OCI-LY7 (cell line): ENCODE measurements at places on chromosomes 5 and 9.

DNA sequence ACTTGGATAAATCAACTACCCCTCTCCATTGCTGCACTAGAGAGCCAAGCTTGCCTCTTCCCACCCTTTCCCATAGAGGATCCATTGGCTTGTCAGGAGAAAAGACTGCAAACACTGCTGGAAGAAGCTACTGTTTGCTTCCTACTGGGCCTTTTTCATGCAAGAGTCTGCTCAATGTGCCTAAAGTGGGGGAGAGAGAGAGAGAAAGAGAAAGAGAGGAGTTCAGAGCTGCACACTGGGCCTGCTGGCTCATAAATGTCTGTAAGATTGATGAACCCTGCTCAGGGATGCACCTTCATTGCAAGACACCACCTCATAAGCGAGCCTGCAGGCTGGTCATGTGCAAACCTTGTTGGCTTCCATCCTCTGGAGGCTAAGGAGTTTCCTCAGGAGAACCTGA is 269.4 kb downstream of the ZNF608 start:
- DNase-seq, result no peak

- no peak for DNase-seq
These were observed 12.3 kb upstream of the IPPK start for GRCh38 chr9:92682269-92682668.

GRCh38 chr9:125810161-125810560 is 63.0 kb downstream of the PBX3 start:
- DNase-seq, result no peak

DNA sequence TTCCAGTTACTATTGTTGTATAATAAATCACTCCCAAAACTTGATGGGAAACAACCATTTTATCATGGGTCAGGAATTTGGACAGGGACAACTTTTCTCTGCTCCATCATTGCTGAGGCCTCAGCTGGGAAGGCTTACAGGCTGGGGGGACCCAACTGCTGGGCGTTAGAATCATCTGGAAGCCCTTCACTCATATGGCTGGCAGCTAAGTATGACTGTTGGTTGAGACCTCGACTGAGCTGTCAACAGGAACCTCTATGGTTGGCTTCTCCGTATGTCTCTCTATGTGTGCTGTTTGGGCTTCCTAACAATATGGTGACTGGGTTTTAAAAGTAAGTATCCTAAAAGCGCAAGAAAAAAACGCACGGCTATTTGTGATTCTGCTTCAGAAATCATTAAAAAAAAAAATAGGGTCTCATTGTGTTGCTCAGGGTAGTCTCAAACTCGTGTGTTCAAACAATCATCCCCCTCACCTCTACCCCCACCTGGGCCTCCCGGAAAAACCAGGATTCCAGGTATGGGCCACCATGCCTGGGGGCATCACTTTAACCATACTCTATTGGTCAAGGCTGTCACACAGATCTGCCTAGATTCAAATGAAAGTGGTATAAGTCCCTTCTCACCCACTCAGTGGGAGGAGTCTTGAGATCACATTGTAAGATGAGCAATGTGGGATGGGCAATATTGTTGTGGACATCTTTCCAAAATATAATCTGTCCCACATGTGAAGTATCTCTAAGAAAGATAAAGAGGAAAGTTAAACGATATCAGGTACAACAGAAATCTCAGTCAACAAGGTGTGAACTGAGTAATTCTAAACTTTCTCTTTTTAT is 15.2 kb downstream of the FNBP1 start:
- no peak for DNase-seq

DNA sequence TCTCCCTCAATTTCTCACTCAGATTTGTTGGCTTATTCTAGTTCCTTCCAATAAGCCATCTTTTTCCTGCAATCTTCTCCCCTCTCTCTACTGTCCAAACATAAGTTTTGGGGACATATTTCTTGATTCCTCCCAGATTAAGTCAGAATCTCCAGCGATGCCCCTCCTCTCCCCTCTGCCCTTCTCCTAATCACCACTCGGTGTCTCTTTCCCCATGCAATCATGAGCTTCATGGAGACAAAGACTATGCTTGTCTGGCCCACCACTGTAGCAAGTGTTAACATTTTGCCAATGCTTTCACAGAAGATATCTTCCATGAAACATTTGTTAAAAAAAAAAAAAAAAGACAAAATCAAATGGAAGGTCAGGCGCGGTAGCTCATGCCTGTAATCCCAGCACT is 42.4 kb downstream of the PDE6A start:
- no peak for DNase-seq

GRCh38 chr9:21121079-21121478 is 20.6 kb downstream of the IFNW1 start:
- no peak for DNase-seq
